ENCODE measurements at places on chromosomes 3 and 15.
A peak's percentile ranks its signal among the peaks of the same experiment; 100 is the strongest.

DNA sequence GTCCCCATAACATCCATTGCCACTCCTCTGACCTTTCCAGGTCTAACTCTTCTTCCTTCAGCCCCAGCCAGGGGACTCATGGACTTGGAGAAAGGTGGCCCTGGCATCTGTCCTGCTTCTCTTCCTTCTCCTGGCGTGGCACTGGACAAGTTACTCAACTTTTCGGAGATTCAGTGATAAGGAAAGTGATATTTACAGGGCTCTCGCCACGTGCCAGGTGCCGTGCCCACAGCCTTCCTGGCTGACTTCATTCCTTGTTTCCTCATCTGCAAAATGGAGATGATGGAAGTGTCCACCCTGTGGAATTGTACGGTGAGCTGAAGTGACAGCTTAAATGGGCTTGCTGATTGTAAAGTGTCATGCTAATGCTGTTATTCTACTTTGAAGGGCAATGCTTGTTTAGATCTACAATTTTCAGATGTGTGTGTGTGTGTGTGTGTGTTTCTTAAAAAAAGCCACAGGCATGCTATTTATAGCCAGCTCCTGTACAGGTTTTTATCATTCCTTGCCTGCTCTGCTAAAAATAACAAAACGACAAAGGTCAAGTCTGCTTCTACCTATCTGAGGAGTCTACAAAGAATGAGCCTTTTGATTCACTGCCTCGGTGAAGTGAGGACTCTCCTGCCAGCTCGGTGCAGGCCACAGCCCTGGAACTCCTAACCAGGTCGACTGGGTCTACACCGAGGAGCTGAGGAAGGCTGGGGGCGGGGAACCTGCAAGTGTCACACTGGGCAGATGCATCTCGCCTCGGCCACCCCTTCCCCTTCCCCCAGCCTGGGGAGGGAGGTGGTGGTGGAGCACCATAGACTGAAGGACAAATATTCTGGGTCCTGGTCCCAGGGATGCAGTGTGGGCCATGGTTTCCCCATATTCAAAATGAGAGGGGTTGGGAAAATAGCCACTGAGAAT, 11.4 kb upstream of the ATP2B2 start:
- no peak for DNase-seq

DNA sequence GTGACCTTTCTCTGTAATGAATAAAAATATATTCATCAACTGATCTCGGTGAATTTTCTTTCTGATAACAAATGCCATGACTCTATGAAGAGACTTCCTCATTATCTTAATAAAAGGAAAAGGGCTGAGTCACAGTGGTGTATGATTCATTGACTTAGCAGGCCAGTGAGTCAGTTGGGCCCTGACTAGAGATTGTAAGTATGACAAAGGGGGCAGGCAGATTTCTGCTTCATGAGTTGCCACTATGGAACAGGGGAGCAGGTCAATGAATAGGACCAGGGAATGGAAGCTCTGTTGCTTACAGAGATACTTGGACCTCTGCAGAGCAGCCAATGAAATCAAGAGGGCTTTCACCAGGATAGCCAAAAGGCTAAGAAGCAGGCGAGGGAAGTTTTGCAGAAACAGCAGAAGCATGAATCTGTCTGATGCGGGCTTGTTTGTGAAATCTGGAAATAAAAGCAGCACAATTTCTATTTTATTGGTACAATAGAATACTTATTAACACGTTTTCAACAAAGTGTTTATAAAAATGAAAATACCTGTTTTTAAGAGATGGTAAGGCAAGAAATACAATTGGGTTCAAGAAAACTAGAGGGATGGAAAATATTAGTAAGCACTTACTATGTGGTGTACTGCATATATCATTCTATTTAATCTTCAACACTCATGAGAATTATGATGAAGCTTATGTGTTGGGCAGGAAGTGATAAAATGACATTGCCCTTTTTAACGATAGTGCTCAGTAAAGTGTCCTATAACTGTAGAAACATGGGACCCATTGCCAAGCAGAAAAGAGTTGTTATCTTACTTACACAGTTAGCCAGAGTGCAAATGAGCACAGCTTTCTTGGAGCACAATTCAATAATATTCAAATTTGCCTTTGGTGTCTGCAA, 169.8 kb upstream of the MYRIP start:
- DNase-seq: peak; percentile 97

DNA sequence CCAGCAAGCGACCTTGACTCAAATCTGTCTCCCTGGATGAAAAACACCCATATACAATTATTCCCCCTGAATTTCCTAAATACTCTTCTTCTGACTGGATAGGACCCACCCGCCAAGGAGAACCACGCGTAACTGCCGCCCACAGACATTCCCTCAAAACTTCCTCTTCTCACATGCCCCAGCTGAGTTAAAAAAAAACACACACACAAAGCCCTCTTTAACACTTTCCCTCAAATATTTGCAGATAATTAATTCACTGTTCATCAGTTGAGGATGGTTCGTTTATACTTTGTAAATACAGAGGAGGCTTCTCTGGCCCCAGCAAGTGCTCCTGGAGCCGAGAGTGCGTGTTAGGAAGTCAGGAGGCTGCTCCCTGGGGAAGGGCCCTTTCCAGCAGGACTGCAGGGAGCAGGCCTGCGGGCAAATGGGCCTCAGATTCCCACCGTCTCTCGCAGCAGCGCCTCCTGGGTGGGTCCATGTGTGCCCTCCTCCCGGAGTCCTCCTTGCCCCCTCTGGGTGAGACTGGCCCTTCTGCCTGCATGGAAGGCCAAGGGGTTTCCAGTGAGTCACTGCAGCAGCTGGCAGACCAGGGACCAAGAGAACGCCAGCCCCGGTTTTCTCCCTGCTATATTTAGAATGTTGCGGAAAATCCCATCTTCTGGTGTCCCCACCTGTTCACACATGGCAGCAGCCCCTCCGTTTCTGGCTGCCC, 46.8 kb downstream of the MGLL start:
- peak; percentile 82 for DNase-seq

- DNase-seq: no peak
Measured at GRCh38 chr3:55505776-55506175, 18.7 kb upstream of the WNT5A start.

- peak; percentile 36 for DNase-seq
Measured at GRCh38 chr3:169661361-169662131, 2.0 kb downstream of the MECOM start.

- peak; percentile 39 for DNase-seq
Measured at GRCh38 chr3:149936812-149937230, 33.9 kb downstream of the PFN2 start.

DNA sequence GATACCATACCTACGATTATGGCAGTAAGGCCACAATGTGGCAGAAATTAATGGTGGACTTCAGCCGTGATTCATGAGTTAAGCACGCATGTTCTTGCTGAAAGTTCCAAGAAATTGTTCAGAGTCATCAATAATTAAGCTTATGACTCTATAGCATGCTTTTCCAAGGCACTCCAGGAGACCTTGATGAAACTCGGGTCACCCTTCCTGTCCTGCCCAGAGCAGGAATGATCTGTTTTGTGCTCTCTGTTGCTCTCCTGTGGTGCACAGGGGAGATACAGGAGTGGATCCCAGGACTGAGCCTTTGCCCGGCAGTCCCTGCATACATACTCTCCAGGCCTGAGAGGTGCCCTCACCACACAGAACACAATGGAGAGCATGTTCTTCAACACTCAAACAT, 141.6 kb upstream of the SLC2A2 start:
- no peak for DNase-seq

GRCh38 chr15:67967871-67968431, 86.2 kb upstream of the PIAS1 start:
- DNase-seq: peak; percentile 80

DNA sequence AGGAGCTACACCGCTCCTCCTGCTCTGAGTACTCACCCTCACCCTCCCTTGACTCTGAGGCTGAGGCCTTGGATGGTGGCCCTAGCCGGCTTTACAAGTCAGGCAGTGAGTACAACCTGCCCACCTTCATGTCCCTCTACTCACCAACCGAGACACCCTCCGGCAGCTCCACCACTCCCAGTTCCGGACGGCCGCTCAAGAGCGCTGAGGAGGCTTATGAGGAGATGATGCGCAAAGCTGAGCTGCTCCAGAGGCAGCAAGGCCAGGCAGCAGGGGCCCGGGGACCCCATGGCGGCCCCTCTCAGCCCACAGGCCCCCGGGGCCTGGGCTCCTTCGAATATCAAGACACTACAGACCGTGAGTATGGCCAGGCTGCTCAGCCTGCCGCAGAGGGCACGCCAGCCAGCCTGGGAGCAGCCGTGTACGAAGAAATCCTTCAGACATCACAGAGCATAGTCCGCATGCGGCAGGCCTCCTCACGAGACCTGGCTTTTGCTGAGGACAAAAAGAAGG, 21.2 kb upstream of the APEH start:
- no peak for DNase-seq

DNA sequence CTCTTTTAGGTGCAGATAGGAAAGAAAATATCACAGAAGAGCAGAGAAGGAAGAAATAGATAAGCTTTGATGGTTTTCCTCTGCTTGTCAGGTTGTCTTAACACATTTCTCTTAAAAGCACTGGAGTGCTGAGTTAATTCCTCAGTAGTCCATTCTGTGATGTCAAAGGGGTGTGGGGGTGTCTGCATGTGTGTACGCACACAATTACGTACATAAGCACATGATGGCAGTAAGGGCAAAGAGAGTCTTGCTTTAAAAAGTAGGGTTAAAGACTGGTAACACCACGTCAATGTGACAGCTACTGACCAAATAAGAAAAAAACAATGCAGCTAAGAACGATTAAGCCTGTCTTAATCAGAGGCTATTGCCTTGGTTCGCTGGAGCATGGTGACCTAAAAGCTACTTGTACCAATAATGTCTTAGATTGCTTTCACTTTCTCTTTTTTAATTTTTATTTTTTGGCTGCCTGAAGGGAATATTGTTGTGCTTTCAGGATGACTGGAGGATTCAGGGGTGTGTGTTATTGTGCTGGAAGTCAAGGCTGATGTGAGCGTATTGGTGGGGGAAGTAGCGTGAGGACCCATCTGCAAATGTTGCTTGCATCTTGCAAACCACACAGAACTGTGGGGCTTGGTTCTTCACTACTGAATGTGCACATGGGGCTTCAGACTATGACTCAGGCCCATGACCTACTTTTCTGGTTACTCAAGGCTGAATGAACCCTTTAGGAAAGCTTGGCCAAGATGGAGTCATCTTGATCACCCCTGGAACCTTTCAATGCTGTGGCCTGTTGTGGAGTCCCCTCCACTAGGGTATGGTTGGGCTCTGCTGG, 417.8 kb upstream of the TPM1 start:
- peak; percentile 86 for DNase-seq

DNA sequence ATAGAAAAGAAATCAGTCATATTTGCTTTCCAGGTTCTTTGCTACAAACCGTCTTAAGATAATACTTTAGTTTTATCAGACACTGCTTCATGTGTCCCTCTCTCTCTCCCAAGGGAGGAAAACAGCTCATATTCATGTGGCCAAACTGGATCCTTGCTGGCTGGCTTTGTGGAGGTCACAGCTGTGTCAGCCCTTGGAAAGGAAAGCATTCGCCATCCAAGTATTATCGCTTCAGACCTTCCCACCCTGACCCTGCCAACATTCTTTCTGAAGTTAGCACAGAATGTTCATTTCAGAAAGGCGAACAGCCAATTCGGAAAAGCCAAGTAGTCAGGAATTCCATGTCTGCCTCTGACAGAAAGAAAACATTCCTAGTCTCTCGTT, 213.6 kb downstream of the FEZF2 start:
- DNase-seq: peak; percentile 84

- no peak for DNase-seq
Measured at GRCh38 chr3:120894316-120895057, 13.5 kb upstream of the STXBP5L start.

DNA sequence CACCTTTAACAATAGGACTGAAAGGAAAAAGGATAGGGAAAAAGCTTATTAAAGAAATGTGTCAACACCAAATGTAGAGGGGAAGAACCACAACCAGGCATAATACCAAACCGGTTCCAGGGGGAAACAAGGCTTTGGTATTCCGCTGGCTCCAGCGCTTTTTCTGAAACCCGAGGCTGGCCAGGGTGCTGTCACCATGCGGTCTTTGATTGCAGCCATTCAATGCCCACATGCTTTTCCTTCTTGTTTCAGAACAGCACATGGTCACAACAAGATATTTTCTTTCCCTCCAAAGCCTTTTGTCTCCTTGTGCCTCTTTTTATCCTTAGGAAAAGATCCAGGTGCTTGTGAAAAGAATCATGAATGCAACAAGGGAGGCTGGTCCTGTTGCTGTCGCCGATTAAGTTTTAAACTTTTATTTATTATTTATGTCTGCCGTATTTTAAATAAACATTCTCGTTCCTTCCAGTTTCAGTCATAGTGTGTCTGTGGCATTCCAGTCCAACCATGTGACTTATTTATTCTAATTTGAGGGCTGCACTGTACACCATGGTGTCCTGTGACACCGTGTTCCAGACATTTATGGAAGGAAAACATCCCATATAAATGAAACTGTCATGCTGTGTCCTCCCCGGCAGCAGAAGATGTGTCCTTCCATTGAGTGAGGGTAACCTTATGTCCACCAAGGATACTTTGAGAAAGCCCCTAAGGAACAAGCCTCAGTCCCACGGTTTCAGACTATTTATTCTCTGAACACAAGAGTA, 41.1 kb downstream of the CCK start:
- DNase-seq: peak; percentile 42

GRCh38 chr3:53811143-53811927, 34.9 kb downstream of the CHDH start:
- no peak for DNase-seq

- no peak for DNase-seq
Measured at GRCh38 chr3:127218454-127218922, 25.6 kb downstream of the PRR23E start.

- DNase-seq: peak; percentile 19
Measured at GRCh38 chr15:38406436-38406835, 47.5 kb upstream of the FAM98B start.

DNA sequence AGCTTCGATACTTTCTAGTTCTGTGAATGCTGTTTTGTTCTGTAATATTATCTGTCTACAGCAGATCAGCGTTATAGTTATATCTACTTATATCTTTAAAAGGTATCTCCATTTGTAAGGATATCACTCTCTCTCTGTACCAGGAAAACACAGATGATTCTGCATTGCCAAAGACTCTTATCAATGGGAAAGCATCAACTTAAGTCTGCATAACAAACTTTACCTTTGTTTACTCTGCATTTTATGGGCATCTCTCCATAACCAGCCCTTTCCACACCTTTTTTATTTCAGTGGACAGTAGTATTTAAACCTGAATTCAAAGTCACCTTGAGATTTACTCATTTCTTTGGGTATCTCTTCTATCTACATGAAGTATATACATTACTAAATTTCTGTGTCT, 238.7 kb upstream of the GRM7 start:
- no peak for DNase-seq

DNA sequence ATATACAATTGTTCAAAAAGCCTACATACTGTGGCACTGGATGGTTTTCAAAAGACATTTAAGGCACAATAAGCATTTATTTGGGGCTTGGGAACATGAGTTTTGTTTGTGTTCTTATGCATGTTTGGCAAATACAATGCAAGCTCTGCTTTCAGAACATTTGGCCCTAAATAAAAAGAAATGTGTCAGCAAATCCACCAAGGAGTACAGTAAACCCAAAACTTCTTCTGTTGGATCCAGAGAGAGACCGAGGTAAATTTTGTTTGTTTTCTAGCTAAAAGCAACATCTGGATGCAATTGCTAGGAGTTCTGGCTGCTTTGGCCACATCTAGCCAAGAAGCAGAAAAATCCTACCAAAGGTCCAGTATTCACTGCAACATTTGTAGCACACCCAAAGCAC, 168.8 kb downstream of the DCLK3 start:
- no peak for DNase-seq
